ENCODE measurements at places on chromosomes 6 and 20. TPM values are rescaled to one million over a fixed set of nuclear protein-coding genes. Genes with fewer than 3 reads are reported as not detected.

GRCh38 chr6:2839195-2839981 is 2.3 kb downstream of the SERPINB1 start:
- DNase-seq: no peak

DNA sequence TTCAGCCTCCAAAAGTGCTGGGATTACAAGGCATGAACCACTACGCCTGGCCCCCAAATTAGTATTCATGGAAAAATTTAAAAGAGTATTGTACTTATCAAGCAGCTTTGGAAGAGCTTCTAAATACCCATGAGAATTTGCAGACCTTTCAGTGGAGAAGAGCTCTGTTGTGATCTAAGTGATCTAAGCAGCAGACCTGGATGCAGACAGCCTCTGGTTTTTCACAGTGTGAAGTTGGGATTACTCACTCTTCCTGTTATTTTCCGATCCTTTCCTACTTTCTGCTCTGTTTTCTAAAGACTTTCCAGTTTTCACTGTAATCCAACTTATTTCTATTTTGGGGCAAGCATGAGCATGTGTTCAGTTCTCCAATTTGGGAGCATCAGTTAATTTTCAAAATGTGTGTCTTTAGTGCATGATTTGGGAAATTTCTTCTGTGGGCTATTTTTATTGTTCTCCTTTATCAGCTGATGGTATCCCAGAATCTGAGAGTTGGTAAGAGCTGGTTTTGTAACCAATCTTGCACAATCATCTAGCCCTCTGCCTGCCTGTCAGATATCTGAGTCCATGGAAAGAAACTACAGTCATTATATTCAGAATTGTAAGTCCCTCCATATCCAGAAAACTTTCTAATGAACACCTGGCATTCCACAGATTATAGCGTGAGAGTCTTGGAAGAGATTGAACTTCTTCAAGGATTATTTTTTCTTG is 207.7 kb upstream of the DTNBP1 start:
- no peak for DNase-seq

The C4B gene
- 12.0 TPM for polyA plus RNA-seq

GRCh38 chr20:10573273-10573950 is 100.4 kb downstream of the JAG1 start:
- DNase-seq: no peak

DNA sequence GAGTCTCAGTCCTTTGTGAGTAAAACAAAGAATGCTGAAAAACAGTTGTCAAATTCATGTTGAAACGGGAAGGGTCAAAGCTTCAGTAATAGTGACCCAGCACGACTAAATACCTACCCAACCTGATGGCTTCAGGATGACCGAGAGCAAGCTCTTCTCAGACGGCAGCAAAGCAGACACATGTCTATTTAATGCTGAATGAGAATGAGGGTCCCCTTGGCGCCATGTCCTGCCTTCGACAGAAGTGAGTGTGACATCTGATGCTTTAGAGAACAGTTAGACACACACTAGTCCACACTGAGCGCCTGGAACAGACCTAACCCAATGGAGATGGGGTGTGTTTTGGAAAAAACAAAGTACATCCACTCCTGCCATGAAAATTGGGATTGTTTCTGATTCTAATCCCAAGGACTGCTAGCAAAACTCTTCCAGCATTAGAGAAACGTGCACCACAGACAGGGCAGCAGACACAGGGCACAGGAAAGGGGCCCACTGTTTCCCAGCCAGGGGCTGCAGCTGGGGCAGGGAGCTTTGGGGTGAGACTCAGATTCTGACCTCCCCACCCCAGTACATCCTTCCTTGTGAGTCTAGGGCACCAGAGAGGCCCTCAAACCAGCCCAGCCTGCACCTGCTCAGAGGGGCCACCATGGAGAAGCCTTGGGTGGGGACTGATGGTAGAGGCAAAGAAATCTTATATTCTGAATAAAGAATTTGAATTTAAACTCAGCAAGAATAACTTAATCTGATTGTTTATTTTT is 76.5 kb downstream of the C6orf118 start:
- DNase-seq: no peak

- DNase-seq: no peak
These were observed 150.5 kb upstream of the PRSS16 start for GRCh38 chr6:27096834-27097511.

The POU5F1 gene
- 2.5 TPM for polyA plus RNA-seq

DNA sequence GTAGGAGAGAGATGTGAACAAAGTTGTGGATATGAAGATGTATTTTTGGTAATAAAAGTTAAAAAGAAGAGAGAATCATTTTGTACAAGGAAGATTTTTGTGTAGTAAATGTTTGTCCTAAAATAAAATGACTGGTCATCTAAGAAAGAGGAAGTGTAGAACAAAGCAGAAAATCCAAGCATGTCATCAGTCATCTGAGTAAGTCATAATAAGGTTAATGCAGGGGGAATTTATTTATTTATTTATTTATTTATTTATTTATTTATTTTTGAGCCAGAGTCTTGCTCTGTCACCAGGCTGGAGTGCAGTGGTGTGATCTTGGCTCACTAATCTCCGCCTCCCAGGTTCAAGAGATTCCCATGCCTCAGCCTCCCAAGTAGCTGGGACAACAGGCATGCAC is 15.7 kb upstream of the CGA start:
- no peak for DNase-seq

The LPIN3 gene
- polyA plus RNA-seq: 9.4 TPM

- DNase-seq: no peak
These were observed 26.1 kb downstream of the PTPN1 start for GRCh38 chr20:50536333-50536732.

The TREML2 gene
- 0.10 TPM for polyA plus RNA-seq

- no peak for DNase-seq
These were observed 16.2 kb downstream of the GFOD1 start for GRCh38 chr6:13471184-13471583.

GRCh38 chr6:53325785-53326184 is 23.0 kb downstream of the ELOVL5 start:
- no peak for DNase-seq

DNA sequence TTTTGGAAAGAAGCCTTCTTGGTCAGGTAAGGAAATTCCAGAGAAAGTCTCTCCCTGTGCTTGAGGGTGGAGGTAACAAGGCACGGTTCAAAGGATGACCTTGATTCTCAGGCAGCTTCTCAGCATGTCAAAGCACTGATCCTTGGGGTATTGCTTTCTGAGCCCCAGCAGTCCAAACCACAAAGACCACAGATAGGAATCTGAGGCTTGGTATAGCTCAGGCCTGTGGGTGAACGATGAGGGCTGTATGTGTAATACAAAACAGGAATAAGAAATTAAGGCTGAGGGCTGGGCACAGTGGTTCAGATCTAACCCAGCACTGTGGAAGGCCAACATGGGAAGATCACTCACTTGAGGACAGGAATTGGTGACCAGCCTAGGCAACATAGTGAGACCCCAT is 70.2 kb upstream of the SLC22A1 start:
- DNase-seq: no peak

GRCh38 chr6:107156617-107157016 is 41.3 kb upstream of the BEND3 start:
- no peak for DNase-seq

- no peak for DNase-seq
These were observed 338.2 kb upstream of the ZFP64 start for GRCh38 chr20:52529826-52530225.

Data from right renal cortex interstitium (tissue), 3 donors.